ENCODE measurements at places on chromosomes 1 and 21. TPM values are rescaled to one million over a fixed set of nuclear protein-coding genes. Genes with fewer than 3 reads are reported as not detected.

GRCh38 chr21:21715266-21715969 lies 717.2 kb downstream of the NCAM2 start:
- no peak for DNase-seq

GRCh38 chr1:157101149-157101548 lies 1.5 kb upstream of the ETV3L start:
- no peak for DNase-seq

DNA sequence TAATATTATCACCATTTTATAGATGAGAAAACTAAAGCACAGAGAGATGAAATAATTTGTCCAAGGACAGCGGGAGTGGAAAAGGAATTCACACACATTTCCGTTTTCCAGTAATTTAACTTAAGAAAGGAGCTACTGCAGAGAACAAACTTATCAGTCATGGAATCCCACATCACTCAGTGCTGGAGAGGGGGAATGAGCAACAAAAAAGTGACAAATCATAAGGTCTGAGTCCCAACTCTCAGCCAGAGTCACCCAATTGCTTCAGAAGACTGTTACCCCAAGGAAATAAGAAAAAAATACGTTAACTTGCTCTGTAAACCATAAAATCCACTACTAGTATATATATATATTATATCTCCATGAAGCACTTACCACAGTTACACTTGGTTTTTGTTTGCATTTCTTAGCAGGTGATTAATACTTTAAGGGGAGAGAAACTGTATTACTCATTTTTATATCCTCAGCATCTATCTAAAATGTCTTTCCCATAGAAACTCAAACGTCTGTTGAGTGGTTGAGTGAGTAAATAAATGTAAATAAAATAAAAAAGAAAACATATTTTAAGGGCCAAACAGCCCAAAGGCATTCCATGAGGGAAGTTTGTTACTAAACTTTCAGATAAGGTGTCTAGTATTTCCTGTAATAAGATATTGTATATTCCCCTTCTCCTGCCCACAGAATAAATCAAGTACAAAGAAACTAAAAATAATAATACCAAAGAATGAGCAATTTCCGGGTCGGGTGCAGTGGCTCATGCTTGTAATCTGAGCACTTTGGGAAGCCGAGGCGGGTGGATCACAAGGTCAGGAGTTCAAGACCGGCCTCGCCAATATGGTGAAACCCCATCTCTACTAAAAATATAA lies 76.8 kb downstream of the SLC45A1 start:
- no peak for DNase-seq

Gene FOXO6
- not detected for total RNA-seq

DNA sequence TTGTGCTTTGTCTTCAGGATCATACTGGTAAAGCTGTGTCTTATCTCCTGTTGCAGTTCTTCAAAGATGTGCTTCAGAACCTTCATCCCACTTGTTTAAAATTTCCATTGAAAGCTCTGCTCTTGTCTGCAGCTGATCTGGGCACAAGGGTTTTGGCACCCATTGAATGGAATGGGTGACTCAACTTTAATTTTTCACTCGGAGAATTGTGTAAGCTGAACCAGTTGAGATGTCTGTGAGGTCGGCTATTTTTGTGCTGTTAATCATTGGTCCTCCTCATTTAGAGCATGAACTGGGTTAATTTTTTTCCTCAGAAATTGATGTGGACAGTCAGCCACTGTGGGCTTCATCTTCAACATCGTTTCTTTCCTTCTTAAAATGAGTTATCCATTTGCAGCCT lies 252.1 kb downstream of the TM2D1 start:
- DNase-seq = no peak

Gene ADORA1
- not detected for total RNA-seq

GRCh38 chr1:229164348-229164747 lies 106.6 kb upstream of the RAB4A start:
- no peak for DNase-seq

Gene SYCP1
- total RNA-seq = not detected

Data from OCI-LY7 (cell line).